Uterine smooth muscle cell (primary cell): ENCODE measurements at places on chromosomes 3 and 15. TPM values are rescaled to one million over a fixed set of nuclear protein-coding genes. Genes with fewer than 3 reads are reported as not detected.

Gene ARIH1
- 27.3 and 36.9 TPM in 2 replicates for total RNA-seq

Gene SI
- total RNA-seq: not detected in 2 replicates

Gene CILP
- total RNA-seq: under 0.01 and 0.12 TPM in 2 replicates

Gene HIGD2B
- not detected in 2 replicates for total RNA-seq

Gene SENP5
- 44.4 and 52.4 TPM in 2 replicates for total RNA-seq

Gene LTF
- under 0.01 TPM in 1 of 2 replicates, not detected in the other for total RNA-seq

Gene MASP1
- total RNA-seq: 56.8 and 123 TPM in 2 replicates

Gene IGF1R
- total RNA-seq: 21.8 and 44.9 TPM in 2 replicates

Gene GOLGA6L7
- not detected in 2 replicates for total RNA-seq

Gene THSD4
- total RNA-seq: 63.7 and 146 TPM in 2 replicates

Gene CCDC39
- total RNA-seq: 0.12 TPM in 1 of 2 replicates, not detected in the other

Gene CCDC54
- total RNA-seq: not detected in 2 replicates

Gene CD96
- not detected in 2 replicates for total RNA-seq

Gene TM4SF18
- total RNA-seq: 0.22 and 0.37 TPM in 2 replicates

Gene CDHR4
- total RNA-seq: 0.12 TPM in 1 of 2 replicates, not detected in the other

Gene CSTA
- total RNA-seq: 0.11 and 1.1 TPM in 2 replicates

Gene CDC25A
- 5.2 and 15.9 TPM in 2 replicates for total RNA-seq

Gene SLC28A1
- total RNA-seq: under 0.01 and 0.12 TPM in 2 replicates

Gene PRR20G
- not detected in 2 replicates for total RNA-seq

Gene RTP1
- total RNA-seq: not detected in 2 replicates

Gene ZDHHC23
- 0.55 and 1.1 TPM in 2 replicates for total RNA-seq

Gene GHSR
- 0.12 TPM in 1 of 2 replicates, not detected in the other for total RNA-seq

Gene ZDHHC19
- not detected in 2 replicates for total RNA-seq

Gene SEMA6D
- 4.2 and 4.5 TPM in 2 replicates for total RNA-seq

Gene ZPLD1
- total RNA-seq: 0.62 TPM in 1 of 2 replicates, not detected in the other

Gene C2CD4A
- 0.12 TPM in 1 of 2 replicates, not detected in the other for total RNA-seq

Gene MOBP
- under 0.01 TPM in 2 replicates for total RNA-seq

Gene MORC1
- total RNA-seq: not detected in 2 replicates

Gene PFN2
- 286 and 403 TPM in 2 replicates for total RNA-seq

Gene ALDH1L1
- total RNA-seq: 0.25 TPM in 1 of 2 replicates, not detected in the other

Gene PRICKLE2
- total RNA-seq: 12.8 and 28.5 TPM in 2 replicates

Gene GHRL
- total RNA-seq: 0.25 TPM in 1 of 2 replicates, not detected in the other

Gene AMOTL2
- total RNA-seq: 75.3 and 100 TPM in 2 replicates

Gene PIF1
- 10.4 and 28.8 TPM in 2 replicates for total RNA-seq

Gene NPAP1
- not detected in 2 replicates for total RNA-seq

Gene TRIM59
- 30.2 and 40.2 TPM in 2 replicates for total RNA-seq

Gene ATP13A4
- 0.50 and 0.55 TPM in 2 replicates for total RNA-seq

Gene ACKR2
- 0.22 and 0.37 TPM in 2 replicates for total RNA-seq

Gene EFCAB12
- total RNA-seq: under 0.01 TPM in 1 of 2 replicates, not detected in the other

Gene IGDCC3
- under 0.01 TPM in 1 of 2 replicates, not detected in the other for total RNA-seq

Gene RTP3
- total RNA-seq: not detected in 2 replicates

Gene MRAS
- 39.2 and 73.6 TPM in 2 replicates for total RNA-seq

Gene EPHB1
- total RNA-seq: 0.12 and 0.77 TPM in 2 replicates
